ENCODE measurements at places on chromosomes 3 and 15.

DNA sequence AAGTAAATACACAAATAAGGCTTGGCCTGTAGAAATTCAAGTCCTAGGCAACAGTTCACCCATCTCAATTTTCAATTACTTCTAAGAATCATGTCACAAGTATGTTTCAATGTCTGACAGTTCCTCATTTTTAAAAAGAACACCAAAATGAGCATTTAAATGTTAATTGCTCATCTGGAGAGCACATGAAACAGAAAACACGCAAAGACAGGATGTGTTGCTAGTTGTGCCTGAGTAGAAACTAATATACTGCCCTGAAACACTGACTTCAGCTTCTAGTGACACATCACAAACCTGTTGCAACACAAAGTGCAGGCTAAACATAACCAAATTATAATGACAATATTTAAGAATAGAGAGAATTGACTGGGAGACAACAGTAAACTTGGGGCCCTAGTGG, 167.3 kb upstream of the THBS1 start:
- no peak for DNase-seq

DNA sequence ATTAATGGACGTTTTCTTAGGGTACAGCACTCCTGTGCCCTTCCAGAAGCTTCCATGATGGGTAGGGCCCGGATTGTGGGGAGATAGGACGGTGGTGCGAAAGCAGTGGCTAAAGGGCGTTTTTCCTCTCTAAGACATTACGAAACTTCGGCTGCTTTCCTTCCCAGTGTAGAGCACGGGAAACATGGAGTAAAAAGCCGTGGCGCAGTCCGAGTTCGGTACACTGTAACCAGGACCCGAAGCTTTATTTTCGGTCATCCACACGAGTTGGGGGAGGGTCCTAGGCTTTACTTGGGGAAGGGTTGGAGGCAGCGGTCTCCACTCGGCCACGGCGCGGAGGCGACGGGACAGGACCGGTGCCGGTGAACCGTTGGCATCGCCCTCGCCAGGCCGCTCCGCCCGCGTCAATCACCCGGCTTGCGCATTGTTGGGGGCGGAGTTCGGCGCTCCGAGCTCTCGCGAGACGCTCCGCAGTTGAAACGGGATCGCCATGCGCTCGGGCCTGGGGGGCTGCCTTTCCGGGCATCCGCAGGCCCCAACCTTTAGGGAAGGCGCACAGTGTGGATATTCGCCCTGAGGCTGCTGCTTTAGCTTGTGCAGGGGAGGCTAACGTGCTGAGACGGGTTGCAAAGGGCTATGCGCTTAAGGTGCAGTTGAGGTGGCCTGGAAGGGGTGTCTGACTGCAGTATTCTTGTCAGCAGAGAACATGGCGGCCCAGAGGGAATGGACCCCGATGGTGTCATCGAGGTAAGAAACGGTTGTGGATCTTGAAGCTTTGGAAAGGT, 546 bp downstream of the EIF4A2 start:
- DNase-seq = peak; percentile 64

DNA sequence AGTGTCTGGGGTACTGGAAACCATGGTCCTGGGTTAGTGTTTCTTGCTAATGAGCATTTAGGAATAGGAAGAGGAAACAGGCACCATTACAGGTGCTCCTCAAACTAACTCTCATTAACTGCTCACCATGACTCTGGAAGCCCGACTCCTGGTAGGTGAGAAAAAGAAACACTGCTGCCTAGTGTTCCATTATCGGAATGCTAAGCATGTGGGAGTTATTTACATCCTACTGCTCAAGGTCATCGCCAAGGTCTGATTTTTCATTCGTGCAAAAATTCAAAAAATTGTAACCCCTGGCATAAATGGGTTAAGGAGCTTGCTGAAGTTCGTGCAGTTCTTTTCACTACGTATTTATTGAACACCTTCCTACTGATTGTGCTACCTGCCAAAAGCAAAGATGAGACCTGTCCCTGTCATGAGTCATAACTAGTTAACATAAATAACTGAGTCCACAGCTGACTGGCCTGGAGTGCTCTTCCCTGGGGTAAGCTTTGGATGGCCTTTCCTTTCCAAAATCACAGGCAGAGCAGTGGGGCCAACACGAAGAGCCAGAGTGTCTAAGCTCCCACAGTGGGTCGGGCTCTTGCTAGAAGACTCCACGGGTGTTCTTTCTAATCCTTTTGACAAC, 22.7 kb upstream of the PAQR5 start:
- DNase-seq = no peak

GRCh38 chr3:123344907-123345594, 103.8 kb downstream of the ADCY5 start:
- DNase-seq = no peak

DNA sequence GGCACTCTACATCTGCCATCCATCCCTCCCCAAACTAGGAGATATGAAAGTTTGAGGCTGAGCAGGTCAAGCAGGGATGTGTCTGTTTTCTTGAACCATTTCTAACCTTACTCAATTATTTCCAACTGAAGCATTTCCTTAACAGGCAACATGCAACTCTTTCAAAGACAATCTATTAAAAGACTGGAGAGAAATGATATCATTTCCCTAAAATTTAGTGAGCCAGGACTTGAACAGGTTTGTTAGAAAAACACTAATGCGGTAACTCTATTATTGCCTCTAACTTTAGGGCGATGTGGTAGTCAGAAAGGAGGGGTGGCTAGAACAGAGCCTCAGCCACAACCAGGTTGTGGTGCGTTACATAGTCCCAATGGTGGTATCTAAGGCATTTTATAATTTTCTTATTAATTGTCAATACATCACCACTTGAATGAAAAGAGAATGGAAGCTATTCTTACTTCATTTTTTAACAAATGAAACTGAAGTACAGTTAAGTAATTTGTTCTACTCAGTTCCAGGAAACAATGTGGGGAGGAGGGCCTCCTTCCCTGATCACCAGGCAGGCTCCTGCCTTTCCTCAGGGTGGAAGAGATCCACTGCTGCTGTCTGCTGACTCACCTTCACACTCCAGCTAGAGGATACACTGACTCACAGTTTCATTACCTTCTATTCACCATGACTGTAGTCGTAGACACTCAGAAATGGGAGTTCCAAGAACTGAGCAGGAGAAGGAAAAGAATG, 22.8 kb downstream of the MYO1E start:
- DNase-seq = no peak
